Activated B cell treated with CpG ODN at 0.5 μM for 24 hours (primary cell): ENCODE measurements at places on chromosomes 2 and 18. TPM values are rescaled to one million over a fixed set of nuclear protein-coding genes. Genes with fewer than 3 reads are reported as not detected.

Gene SLC16A14
- 2.9 and 3.7 TPM in 2 replicates for total RNA-seq

Gene ITPRIPL1
- total RNA-seq, result 2.7 and 4.4 TPM in 2 replicates

Gene HS6ST1
- total RNA-seq, result 14.1 and 16.9 TPM in 2 replicates

- DNase-seq, result peak; percentile 6
Measured at GRCh38 chr2:230927711-230928341, 2.8 kb upstream of the GPR55 start.

GRCh38 chr18:48004577-48004976 is 74.1 kb upstream of the SMAD2 start:
- DNase-seq, result no peak

DNA sequence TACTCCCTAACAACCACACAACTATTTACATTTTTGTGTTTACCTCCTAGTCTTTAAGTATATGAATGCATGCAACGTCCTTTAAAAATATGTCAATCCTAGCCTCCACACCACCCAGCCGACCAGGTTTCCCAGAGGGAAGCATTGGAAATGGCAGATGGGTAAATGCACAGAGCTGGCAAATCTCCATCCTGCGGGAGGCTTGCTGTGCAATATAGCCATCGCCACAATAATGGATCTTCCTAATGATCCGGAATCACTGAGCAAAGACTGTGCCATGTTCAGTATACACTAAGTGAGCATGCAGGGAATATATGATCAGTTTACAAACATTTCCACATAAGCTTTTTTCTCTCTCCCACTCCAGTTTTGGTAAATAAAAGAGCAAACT is 131.8 kb downstream of the NEDD4L start:
- DNase-seq, result no peak

- no peak for DNase-seq
Measured at GRCh38 chr2:182351427-182351826, 75.4 kb downstream of the PDE1A start.

DNA sequence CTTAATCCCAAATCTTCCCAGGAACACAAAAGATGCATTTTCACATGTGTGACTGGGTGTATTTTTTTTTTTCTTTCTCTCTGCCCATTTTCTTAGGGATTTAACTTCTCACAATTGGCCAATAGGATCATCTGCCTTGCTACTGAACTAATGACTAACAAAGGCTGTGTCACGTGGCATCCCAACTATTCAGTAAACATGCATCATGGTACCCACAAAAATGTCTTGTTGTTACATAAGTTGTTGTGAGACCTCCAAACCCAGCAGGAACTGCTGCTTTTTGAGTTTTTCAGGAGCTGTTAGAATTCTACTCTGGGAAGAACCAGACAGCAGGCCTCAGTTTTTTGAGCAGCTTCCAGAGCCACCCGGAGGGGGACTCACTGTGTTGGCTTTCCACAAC is 31.9 kb downstream of the GAD1 start:
- no peak for DNase-seq
